Effector CD4-positive, alpha-beta T cell (primary cell): ENCODE measurements at places on chromosomes 5 and 9.

- DNase-seq, result no peak
Observed at GRCh38 chr9:38213631-38214299, 144.7 kb upstream of the SHB start.

GRCh38 chr5:149387081-149387631 lies 8.1 kb upstream of the IL17B start:
- DNase-seq, result no peak

- DNase-seq, result no peak
Observed at GRCh38 chr9:81119591-81119990, 569.8 kb downstream of the TLE1 start.

GRCh38 chr5:149605998-149606724 lies 24.9 kb downstream of the ARHGEF37 start:
- DNase-seq, result no peak

DNA sequence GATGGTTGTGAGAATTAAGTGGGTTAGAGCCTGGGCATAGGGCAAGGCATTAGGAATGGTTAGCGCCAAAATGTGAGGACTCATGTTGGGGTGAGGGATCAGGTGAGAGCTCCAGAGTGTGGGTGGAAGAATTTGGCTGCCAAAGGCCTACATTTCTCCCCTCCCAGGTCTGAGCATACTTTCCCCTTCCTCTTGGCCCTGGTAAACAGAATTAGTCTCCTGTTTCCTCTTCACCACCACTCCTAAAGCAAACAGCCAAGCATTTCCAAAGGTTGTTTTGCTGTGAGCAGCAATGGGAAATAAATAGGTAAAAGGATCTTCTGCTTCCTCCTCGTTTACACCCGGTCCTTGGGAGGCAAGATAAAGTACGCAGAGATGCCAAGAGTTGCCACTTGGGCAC lies 132.5 kb downstream of the ZSWIM6 start:
- no peak for DNase-seq

DNA sequence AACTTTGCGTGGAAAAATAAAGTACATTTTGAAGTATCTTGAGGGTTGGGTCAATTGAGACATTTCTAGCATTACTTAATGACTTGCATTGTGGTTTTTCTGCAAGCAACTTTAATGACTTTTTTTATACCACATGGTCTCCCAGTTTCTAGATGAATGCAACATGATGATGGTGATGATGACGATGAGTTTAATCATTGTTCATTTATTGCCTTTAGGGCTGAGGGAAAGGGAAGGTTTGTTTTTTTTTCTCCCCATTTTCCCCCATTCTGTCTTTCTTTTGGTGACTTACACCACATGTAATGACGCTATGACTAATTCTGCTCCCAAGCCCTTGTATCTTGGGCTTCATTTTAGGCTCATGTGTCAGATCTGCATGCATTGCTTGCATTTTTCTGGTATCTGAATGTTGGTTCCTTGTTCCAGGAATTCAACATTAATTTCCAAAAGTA lies 57.7 kb upstream of the NXNL2 start:
- DNase-seq, result no peak

- no peak for DNase-seq
Observed at GRCh38 chr5:134614450-134615085, 18.1 kb downstream of the SAR1B start.

DNA sequence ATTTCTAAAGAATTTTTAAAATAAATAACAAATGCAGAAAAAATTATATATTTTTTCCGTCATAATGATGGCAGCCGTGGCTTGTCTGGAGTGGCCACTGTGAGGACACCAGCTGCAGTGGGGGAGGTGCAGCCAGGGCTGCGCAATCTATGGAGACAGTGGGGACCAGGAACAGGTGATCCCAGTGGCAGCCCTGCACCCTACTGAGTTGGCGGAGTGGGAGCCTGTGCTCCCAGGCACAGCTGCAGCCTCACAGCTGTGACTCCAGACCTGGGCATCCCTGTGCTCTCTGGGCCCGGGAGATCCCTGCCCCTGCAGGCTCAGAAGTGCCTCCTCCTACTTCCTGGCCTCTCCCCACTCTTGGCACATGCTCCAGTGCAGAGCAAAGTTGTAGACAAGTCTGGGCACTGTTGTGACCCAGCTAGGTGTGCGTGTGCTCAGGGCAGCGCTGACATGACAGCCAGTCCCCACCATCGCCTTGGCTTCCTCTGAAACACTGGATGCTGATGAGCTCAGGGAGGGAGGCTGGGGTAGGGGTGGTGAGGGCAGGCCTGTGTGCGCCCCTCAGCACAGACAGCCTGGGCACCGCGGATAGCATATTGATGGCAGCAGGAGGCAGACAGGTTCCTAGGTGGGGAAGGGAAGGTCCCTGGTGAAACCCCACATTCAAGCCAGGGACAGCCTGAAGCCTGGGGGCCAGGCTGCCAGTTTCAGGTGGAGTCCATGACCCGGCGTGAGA lies 96.0 kb upstream of the PRR16 start:
- DNase-seq, result no peak

GRCh38 chr5:78779262-78779661 lies 130.7 kb upstream of the LHFPL2 start:
- no peak for DNase-seq

DNA sequence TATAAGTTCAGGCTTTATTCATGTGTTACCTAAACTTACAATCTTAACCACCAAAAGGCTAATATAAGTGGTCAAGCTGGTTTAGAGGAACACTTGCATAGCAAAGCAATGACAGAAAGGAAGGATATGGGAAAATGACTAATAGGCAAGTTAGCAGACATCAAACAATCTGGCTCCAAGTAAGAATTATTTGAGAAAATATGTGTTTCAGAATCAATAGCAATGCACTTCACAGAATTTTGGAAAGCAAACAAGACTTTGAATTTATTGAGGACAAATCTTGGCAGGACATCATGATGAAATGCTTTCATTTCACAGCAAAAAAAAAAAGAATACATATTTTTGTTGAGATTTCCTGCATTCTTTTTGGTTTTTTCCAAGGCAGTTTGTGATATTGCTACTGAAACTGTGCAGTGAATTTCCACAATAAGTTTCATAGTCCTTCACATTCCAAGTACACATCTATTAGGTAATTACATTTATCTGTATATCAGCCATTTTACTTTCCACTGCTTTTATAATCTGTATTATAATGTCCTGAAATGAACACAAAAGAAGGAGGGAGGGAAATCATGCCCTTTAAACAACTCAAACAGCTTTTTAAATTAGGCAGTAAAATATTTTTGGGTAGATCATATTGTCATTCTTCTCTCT lies 417.9 kb downstream of the NR2F1-AS1 start:
- no peak for DNase-seq

GRCh38 chr9:4923580-4924544 lies 61.2 kb upstream of the JAK2 start:
- no peak for DNase-seq

- DNase-seq, result no peak
Observed at GRCh38 chr5:83686251-83686650, 34.4 kb downstream of the HAPLN1 start.

GRCh38 chr5:54837981-54838380 lies 147.4 kb downstream of the ESM1 start:
- no peak for DNase-seq
